Left ventricle myocardium inferior (tissue), 1 donor: ENCODE measurements at places on chromosomes 5 and 9. TPM values are rescaled to one million over a fixed set of nuclear protein-coding genes. Genes with fewer than 3 reads are reported as not detected.

The SPAAR gene
- total RNA-seq: 6.5 TPM

The RECK gene
- 5.4 TPM for total RNA-seq

The HMCN2 gene
- 5.5 TPM for total RNA-seq

The AFAP1L1 gene
- total RNA-seq: 40.6 TPM

The MORN5 gene
- total RNA-seq: not detected

The ANXA2R gene
- total RNA-seq: 0.82 TPM

The BRINP1 gene
- 0.66 TPM for total RNA-seq

The ZNF366 gene
- total RNA-seq: 8.1 TPM

The TAF11L10 gene
- total RNA-seq: not detected

The CCL19 gene
- 0.69 TPM for total RNA-seq

The C9orf153 gene
- total RNA-seq: 0.38 TPM

The ACSL6 gene
- 2.7 TPM for total RNA-seq

The HTR1A gene
- total RNA-seq: not detected

The TLE1 gene
- total RNA-seq: 8.5 TPM

The ZDHHC21 gene
- 7.9 TPM for total RNA-seq

The IL4 gene
- not detected for total RNA-seq
